ENCODE measurements at places on chromosomes 6 and 20.
A peak's percentile ranks its signal among the peaks of the same experiment; 100 is the strongest.

- DNase-seq: peak; percentile 44
Observed at GRCh38 chr20:25247000-25247517, 826 bp upstream of the PYGB start.

DNA sequence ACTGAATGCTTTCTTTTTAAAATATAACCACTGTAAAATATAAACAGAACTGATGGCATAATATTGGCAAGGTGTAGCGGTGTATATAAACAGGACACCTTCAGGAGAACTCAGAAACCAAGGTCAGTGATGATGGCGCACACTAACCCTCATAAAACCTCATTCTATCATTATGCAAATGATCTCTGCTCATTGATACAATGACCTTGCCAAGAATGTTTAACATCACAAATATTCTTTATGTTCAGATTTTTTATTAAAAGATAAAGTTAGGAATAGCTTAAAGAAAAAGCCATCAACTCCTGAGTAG, 48.6 kb upstream of the DST start:
- no peak for DNase-seq

- no peak for DNase-seq
Observed at GRCh38 chr20:39534846-39535245, 572.7 kb downstream of the DHX35 start.

- DNase-seq: no peak
Observed at GRCh38 chr6:6466967-6467761, 121.4 kb upstream of the LY86 start.

DNA sequence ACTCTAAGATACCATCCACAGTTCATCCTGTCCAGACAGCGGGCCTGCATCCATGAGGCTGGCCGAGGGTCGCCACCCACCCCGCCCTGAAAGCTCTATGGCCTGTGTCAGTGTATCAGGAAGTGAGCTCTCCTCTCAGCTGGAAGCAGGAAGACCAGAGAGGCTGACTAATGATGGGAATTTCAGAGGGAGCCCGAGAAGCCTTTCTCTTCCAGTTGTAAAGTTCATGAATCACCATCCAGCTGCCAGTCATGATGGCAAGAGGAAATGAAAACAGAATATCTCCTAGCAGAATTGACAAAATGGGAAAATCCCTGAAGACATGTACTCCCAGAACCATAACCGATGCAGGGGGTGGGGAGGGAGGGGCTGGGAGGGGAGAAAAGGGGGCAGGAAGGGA, 109.6 kb upstream of the RPS6KA2 start:
- no peak for DNase-seq

DNA sequence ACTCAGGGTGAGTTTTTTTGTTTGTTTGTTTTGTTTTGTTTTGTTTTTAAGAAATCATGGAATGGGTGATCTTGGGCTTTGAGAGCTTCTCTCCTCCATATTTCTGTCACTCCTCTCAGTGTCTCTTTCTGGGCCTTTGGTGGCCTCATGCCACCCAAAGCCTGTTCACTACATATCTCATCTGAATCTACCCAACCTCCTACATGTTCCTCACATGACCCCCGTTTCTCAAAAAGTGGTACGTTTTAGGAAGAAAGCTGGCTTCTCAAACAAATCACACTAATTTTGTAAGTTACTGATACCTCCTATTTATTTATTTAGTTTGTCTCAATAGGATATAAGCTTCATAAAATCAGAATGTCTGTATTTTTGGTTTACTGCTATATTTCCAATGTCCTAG, 80.0 kb downstream of the SESN1 start:
- no peak for DNase-seq

DNA sequence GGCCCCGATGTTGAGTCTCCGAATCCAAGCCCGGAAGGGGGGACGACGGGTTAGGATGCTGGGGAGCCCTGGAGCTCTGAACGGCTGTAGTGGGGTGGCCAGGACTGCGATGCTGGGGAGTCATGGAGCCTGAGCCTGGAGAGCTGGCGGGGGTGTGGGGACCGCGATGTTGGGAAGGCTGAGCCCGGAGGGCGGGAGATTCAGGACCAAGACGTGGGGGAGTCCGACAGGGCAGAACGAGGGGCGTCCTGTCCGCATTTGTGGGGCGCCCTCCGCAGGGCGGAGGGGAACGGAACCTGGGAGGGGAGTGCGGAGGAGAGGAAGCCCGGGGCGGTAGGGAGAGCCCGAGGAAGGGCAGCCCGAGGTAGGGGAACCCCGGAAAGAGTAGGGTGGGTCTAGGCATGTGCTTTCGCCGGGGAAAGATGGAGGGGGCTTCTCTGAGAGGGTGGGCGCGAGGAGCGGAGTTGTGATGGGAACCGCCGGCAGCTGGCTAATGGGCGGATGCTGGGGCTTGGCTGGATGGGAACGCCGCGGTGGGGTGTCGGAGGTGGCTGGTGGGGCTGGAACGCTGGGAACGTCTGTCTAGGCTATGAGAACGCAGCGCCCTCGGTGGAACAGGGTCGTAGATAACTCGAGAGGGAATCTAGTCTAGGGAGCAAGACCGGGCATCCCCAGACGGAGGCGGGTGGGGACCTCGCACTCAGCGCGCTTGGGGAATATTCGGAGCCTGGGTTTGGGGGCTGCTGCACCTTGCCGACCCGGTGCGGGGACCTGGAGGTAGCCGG, 684 bp downstream of the PAQR8 start:
- DNase-seq: peak; percentile 32

DNA sequence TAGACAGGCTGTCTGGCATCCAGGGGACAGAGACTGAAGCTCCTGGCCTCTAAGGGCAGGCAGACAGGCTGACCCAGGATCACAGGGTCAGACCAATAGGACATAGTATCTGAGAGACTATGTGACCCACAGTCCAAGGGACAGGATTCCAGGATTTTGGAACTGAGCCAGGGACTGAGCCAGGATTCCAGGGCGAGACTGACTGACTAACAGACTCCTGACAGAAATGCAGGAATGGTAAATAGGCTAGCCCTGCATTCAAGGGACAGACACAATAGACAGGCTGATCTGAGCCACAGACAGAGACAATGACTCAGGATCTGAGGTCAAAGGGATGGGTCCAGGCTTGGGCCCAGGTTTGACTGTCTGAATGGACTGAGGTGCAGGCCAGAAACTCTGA, 19.8 kb downstream of the XKR7 start:
- no peak for DNase-seq

GRCh38 chr6:113927001-113927400, 43.9 kb downstream of the HDAC2 start:
- DNase-seq: peak; percentile 74

GRCh38 chr6:149831308-149831820, 32.8 kb downstream of the LRP11 start:
- DNase-seq: no peak

- peak; percentile 80 for DNase-seq
Observed at GRCh38 chr6:36851149-36851614, 11.9 kb upstream of the CPNE5 start.

GRCh38 chr6:136249336-136249735, 775 bp downstream of the MTFR2 start:
- DNase-seq: no peak

DNA sequence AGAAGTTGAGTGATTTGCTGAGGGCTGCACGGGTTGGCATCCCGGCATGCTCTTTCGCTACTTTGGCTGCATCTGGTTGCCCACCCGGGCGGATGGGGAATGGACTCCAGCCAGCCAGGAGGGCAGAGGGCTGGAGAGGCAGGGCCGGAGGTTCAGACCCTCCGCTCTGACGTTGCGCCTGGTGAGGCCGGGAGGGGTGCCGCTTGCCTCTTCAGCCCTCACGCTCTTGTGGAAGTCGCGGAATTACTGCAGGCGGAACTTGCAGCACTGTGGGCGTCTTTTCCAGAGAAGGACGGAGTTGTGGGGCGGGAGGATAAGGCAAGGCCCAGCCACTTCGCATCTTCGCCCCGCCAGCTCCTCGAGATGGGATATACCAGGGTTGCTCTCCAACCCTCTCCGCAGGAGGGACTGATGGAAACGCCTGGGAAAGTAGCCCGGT, 656 bp downstream of the RTEL1 start:
- DNase-seq: no peak

GRCh38 chr20:11389186-11389585, 528.5 kb upstream of the BTBD3 start:
- no peak for DNase-seq

- DNase-seq: no peak
Observed at GRCh38 chr6:71446057-71446456, 157.4 kb downstream of the OGFRL1 start.

DNA sequence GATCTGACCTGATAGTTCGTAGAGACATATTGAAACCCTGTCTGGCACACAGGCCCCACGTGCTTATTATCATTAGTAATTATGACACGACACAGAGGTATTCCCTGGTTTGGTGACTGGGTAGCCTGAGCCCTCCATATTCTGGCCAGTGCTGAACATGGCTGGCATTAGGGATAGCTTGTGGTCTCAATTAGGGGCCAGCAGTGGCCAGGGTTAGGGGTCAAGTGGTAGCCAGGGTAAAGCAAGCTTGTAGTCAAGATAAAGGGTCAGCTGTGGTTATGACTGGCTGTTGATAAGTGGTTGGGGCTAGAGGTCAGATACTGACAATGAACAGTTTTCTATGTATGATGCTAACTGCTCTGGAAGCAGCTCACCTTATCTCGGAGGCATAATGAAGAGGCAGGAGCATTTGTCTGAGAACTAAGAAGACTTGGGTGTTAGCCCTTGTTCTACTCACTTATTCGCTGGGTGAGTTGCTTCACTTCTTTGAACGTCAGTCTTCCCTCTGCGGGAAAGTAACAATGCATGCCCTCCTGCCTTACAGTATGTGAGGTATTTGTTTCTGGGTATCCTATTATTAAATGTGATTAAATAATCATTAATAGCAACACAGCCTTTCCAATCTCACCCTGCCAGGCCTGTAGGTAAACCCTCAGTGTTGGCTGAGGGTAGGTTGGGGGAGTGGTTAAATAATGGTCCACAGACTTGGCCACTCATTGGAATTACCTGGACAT, 66.7 kb downstream of the VEGFA start:
- no peak for DNase-seq

DNA sequence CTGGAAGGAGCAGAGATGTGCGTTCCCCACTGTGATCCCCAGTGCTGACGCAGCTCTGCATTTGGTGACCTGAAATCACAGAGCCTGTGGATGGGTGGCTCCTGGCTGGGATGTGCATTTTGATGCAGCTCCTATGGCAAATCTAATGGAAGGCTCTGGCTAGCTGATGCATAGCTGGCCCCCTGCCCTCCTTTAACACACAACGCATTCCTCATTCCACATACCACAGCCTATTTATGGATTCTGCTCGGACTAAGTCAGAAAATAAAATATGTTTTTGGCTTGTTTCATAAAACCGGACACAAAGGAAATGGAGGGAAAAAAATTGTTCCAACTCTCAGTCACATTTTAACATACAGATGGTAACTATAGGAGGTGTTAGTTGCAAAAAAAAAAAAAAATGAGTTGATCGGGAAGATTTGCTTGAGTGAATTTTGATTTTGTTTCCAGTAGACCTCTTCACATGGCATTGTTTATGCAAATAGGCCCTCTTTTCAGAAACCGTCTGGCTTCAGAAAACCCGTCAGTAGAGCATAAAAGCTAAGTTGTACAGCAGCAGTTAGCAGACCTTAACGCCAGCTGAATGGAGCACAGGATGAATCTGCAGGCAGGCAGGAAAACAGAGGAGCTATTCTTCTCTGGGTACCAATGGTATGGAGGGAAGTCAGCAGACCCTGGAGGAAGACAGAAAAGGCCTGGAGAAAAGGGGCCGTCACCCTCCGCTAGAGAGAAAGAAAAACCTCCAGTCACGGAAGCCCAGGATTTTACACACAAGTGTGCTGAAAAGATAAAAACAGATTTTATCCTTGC, 215.4 kb downstream of the HDGFL1 start:
- peak; percentile 53 for DNase-seq

GRCh38 chr6:3022765-3023662, 23.3 kb downstream of the NQO2 start:
- no peak for DNase-seq

GRCh38 chr6:169807699-169808607, 56.5 kb downstream of the ERMARD start:
- no peak for DNase-seq

- DNase-seq: no peak
Observed at GRCh38 chr6:130931683-130932082, 104.5 kb downstream of the SMLR1 start.

DNA sequence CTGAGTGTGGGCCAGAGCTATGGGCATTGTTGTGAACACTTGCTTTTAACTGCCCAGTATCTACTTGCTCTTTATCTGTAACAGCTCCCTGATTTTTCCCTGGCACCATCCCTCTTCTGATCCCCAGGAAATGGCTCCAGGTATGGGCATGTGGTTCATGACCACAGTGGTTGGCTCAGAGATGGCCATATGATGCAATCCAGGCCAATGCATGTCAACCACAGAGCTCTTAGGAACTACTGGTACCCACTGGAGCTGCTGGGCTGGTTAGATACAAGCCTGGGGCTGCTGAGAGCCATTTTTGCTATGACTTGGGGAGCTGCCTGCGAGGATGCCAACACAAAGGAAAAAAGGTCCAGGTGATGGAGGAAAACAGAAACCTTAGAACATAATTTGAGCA, 55.6 kb downstream of the KCNB1 start:
- no peak for DNase-seq

DNA sequence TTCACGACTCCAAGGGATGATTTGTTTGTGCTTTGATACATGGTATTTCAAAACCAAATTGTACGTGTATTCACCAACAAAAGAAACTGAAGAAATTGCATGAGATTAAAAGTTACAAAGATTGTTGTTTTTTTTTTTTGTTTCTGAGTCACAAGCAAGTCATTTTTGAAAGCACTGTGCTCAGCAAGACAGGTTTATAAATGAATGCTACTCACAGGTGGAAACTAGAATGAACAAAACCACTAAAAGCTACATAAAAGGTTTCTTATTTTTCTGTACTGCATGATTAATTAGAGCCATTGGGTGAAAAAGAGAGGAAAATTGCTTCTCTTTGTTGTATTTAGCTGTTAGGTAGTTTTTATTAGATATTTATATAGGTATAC, 90.2 kb upstream of the RIPOR2 start:
- peak; percentile 66 for DNase-seq

- DNase-seq: no peak
Observed at GRCh38 chr6:111845441-111845871, 27.8 kb downstream of the FYN start.

Measured in DMS79 treated with DMSO at 0.1 percent for 48 hours (cell line).